Activated CD4-positive, alpha-beta memory T cell treated with anti-CD3 and anti-CD28 coated beads for 36 hours (primary cell): ENCODE measurements at places on chromosomes 16 and 17.

- no peak for DNase-seq
These were observed 24.3 kb downstream of the KCNJ16 start for GRCh38 chr17:70099294-70099693.

DNA sequence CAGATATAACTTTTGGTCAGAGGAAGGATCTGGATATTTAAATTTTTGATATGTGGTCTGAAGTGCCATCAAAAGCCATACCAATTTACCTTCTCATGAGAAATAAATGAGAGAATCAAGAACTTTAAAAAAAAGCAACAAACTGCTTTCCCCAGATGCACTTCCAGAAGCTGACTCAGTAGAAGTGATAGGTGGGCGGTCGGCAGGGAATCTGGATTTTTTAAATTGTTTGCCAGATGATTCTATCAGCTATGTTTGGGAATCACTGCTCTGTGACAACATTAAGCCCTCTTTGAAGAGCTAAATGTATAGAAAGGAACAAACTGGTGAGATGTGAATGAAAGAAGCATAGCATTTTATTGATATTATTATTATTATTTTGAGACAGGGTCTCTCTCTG, 19.2 kb downstream of the CDH3 start:
- DNase-seq: no peak

DNA sequence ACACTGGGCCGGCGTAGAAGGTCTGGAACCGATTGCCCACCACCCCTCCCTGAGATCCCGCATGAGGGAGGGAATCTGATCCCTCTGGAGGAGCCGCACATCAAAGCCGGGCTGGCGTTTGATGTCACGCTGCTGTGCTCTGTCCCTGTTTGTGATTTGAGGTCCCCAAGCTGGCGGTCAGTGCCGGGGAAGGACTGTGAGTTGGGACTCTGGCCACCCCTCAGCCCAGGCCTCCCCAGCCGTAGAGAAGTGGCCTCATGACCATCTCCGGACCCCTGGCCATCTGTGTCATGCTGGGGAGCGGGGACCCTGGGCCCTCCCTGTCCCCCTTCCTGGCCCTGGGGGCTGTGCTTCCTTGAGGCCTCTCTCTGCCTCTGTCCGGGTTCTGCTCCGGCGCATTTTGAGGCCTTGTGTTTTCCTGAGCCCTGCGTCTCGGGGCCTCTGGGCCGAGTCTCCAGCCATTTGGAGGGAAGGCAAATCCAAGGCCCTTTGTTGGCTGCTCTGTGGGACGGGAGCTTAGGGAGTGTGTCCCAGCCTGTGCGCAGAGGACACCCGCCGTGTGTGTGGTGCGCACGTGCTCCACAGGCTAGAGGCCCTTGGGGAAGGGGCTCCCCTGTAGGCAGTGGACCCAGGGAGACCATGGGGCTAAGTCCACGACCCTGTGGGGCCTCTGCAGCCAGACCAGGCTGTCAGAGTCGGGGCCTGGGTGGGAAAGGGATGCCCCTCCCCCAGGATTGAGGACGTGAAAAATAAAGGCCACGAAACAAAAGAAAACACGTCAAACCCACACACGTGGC, 15.1 kb downstream of the ASPSCR1 start:
- no peak for DNase-seq

DNA sequence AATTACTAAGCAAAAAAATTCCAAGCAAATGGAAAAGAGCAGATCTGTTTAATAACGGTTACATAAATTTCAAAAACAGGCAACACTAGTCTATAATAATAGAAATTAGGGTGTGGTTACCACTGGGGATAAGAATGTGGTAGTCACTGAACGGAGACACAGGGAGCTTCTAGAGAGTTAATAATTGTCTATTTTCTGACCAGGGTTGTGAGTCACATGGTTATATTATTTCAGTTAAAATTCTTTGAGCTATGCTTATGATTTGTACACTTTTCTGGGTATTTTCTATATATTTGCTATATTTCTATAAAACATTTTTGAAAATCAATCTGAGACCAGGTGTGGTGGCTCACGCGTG, 433.9 kb upstream of the MAF start:
- DNase-seq: no peak

DNA sequence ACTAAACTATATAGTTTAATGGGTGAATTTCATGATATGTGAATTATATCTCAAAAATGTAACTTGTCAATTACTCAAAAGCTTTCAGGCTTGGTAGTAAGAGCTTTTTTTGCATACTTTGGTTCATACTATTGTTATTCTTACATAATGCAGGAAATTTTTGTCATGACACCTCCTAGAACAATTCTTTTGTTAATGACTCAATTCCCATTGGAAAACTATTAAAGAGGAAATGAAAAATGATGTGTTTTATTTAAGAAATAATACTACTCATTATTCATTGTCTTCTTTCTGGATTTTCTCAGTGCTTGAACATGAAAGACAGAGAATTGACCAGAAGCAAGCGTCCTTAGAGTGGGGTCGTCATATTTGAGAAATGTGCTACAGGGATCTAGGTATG, 196.4 kb upstream of the KCNJ16 start:
- no peak for DNase-seq
